ENCODE measurements at places on chromosomes 16 and 17.

- DNase-seq = no peak
Measured at GRCh38 chr16:50838165-50838564, 96.3 kb downstream of the CYLD start.

DNA sequence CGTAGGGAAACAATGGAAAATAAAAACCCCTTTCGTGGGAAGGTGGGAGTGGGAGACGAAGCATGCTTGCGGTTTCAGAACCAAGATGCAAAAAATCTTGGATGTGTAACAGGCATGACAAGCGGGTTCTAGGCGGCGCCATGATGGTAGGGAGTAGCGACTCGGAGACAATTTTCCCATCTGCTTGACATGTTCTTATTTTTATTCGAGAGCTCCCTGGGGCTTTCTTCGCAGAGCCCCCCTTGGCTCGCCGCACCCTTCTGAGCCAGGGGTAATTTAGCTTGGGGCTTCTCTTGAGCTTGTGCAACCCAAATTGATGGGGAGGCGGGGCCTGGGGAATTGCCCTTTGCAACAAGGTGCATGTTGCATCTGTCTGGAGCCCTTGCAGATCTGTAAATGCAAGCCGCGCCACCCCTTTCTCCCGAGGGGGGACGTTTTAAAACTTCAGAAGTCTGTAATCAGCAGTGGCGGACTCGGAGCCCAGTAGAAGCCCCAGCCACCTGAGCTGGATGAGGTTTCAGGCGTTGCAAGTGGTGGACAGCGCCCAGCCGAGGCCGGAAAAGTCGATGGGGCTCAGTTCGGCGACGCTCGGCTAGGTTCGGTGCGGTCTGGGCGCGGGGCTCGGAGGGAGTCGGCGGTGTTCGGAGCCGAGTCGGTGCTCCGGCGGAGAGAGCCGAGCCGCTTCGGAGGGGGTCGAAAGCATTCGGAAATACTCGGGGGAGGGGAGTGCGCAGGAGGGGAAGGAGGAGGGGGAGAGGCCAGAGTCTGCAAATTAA is 2.9 kb downstream of the GNAO1 start:
- DNase-seq = no peak

- peak; percentile 33 for DNase-seq
Measured at GRCh38 chr17:42378959-42379594, 9.2 kb downstream of the STAT3 start.

DNA sequence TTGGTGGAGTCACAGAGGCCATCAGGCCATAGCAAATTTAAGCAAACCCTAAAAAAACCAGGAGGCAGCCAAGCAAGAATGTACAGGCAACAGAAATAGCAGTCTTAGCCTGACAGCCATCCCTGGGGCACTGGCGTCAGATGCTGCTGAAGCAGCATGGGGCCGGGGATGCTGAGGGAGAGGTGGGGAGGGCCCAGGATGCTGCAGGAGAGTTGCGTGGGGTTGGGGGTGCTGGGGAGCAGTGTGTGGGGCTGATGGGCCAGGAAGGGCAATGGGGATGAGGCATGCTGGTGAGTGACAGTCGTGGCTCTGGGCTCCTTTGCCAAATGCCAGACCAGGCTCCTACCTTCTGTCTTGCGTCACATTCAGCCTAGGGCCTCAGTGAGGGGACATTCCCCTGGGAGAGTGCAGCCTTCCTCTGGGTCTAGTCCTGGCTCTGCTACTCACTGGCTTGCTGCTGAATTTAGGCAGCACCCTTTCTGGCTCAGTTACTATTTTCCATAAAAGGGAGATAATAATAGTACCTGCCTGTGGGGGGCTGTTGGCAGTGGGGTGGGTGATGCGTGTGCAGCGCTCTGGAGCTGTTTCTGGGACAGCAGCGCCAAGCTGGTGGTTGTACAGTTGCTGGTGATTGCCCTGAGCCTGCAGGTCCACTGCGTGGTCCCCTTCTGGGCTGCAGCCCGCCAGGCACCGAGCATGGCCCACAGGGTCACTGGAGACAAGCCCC is 88.1 kb downstream of the AMFR start:
- DNase-seq = no peak

DNA sequence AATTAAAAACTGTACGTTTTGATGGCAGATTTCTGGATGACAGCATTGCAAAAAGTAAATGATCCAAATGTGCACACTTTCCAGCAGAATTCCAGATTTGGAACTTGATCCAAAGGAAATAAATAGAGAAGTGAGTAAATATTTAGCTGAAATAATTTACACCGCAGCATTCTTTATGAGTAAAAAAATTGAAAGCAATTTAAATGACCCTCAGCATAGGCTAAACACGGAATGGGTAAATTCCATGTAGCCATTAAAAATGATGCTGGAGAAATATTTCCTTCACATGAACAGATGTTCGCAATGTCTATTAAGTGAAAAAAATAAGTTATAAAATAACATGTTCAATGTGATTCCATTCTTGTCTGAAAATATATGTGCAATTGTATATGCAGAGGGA is 424.8 kb downstream of the HS3ST3B1 start:
- no peak for DNase-seq

All from inflammatory macrophage (primary cell).